Panc1 (cell line): ENCODE measurements at places on chromosomes 1 and 21. TPM values are rescaled to one million over a fixed set of nuclear protein-coding genes. Genes with fewer than 3 reads are reported as not detected.

GRCh38 chr1:166947398-166948043, 27.8 kb downstream of the ILDR2 start:
- peaks cover 24% of the 10 kb centered on the region for H3K27me3 ChIP-seq
- no peaks in the 10 kb centered on the region for H3K4me1 ChIP-seq
- no peak overlapping the region for H3K4me3 ChIP-seq
- H3K36me3 ChIP-seq: no peaks in the 10 kb centered on the region

- no peaks in the 10 kb centered on the region for H3K36me3 ChIP-seq
- H3K4me1 ChIP-seq: peaks cover 14% of the 10 kb centered on the region
- peak overlapping the region; percentile 76 for H3K27ac ChIP-seq
- no peak overlapping the region for H3K4me3 ChIP-seq
- no peak for DNase-seq
- no peaks in the 10 kb centered on the region for H3K27me3 ChIP-seq
These were observed 320.1 kb downstream of the TGFB2 start for GRCh38 chr1:218665221-218665620.

GRCh38 chr1:96236156-96236739, 485.3 kb upstream of the PTBP2 start:
- peak; percentile 43 for DNase-seq
- no peaks in the 10 kb centered on the region for H3K4me1 ChIP-seq
- H3K36me3 ChIP-seq: no peaks in the 10 kb centered on the region
- H3K27me3 ChIP-seq: no peaks in the 10 kb centered on the region
- H3K27ac ChIP-seq: no peak overlapping the region

GRCh38 chr21:42703136-42703908, 49.9 kb downstream of the PDE9A start:
- H3K27me3 ChIP-seq: no peaks in the 10 kb centered on the region
- no peak overlapping the region for H3K4me3 ChIP-seq
- no peak for DNase-seq
- no peaks in the 10 kb centered on the region for H3K36me3 ChIP-seq
- H3K27ac ChIP-seq: no peak overlapping the region

DNA sequence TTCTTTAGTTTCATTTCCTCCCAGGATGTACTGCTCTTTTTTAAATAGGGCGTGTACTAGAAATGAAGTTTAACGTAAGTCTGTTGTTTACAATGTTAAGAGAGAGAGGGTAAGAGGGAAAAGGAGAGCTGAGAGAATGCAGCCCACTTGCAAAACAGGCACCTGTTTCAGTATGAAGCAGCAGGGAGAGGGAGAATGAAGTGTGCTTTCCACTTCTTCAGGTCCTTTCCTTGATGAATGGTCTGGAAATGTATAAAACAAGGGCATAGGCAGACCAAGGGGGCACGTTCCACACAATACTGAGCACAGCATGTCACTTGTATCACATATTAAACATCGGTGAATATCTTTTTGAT, 2.0 kb downstream of the KCNA3 start:
- H3K4me3 ChIP-seq: no peak overlapping the region
- H3K36me3 ChIP-seq: no peaks in the 10 kb centered on the region
- no peak overlapping the region for H3K27ac ChIP-seq
- peaks cover 1% of the 10 kb centered on the region; the same call in 1 of the 2 replicates for H3K27me3 ChIP-seq
- DNase-seq: no peak

DNA sequence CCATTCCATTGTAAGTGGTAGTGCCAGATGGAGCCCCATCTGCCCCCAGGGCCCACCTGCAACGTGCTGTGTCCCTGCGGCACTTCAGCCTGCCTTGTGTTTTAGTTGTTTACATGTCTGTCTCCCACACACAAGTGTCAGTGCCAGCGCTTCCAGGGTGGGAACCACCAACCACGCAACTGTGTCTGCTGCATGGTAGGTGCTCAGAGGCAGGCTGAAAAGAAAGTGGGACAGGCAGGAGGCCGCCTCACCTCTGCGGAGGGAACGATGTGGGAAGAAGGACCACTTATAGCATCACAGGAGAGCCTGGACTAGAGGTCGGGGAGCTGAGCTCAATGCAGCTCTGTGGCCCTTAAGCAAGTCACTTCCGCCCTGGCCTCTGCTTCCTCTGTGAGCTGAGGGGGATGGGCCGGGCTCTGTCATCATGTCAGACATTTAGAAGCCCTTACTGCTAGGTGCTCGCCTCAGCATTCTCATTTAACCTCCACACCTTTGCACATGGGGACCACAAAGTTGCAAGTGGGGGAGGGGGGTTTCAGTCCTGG, 17.9 kb downstream of the SLC9A1 start:
- H3K36me3 ChIP-seq: no peaks in the 10 kb centered on the region
- H3K4me1 ChIP-seq: peaks cover 9% of the 10 kb centered on the region; the same call in 1 of the 2 replicates
- no peak overlapping the region for H3K4me3 ChIP-seq

GRCh38 chr21:45069711-45070110, 4.7 kb upstream of the ADARB1 start:
- DNase-seq: no peak
- no peak overlapping the region for H3K4me3 ChIP-seq
- no peak overlapping the region for H3K27ac ChIP-seq
- H3K4me1 ChIP-seq: peaks cover 4% of the 10 kb centered on the region

- no peak overlapping the region for H3K4me3 ChIP-seq
- no peak overlapping the region for H3K27ac ChIP-seq
- H3K4me1 ChIP-seq: peaks cover 9% of the 10 kb centered on the region; the same call in 1 of the 2 replicates
- no peaks in the 10 kb centered on the region for H3K27me3 ChIP-seq
- no peak for DNase-seq
- no peaks in the 10 kb centered on the region for H3K36me3 ChIP-seq
These were observed 5.3 kb upstream of the FGGY start for GRCh38 chr1:59291561-59291960.

DNA sequence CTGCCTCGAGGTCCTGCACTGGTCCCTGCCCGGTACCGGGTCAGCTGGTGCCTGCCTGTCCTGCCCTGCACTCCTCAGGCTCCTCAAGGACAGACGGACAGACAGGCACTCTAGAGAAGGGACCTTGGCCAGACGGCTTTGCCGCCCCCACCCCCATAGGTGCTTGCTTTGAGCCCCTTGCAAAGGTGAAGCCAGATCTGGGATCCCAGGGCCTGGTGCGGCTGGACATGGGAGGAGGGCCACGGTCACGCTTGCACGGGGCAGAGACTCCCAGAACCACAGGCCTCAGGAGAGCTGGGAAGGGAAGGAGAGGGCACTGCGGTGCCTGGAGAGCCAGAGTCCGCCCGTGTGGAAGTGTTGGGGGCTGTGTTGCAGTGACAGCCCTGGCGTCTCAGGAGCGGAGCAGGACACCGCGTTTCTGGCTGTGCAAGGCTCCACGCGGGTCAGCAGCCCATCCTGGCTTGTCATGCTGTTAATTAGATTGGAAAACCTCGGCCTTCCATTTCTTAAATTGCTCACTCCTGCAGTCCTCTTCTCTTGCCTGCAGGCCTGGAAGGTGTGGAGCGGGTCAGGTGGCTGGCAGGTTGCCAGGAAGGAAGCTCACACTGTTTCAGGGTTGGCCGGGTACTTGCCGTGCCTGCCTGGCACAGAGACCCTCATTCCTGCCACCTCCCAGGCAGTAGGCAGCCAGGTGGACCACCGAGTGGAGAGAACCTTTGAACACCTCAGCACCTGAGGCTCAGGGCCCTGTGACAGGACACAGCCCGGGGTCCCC, 16.3 kb downstream of the COL18A1 start:
- peak overlapping the region; percentile 11; the same call in 1 of the 2 replicates for H3K4me3 ChIP-seq
- H3K4me1 ChIP-seq: peaks cover 81% of the 10 kb centered on the region
- peak overlapping the region; percentile 93 for H3K27ac ChIP-seq
- no peak for DNase-seq
- no peaks in the 10 kb centered on the region for H3K27me3 ChIP-seq
- H3K36me3 ChIP-seq: no peaks in the 10 kb centered on the region

OR2L2 gene
- not detected for total RNA-seq

OLFML2B gene
- total RNA-seq: 1.5 TPM

ELF3 gene
- total RNA-seq: 126 TPM

ADAM30 gene
- not detected for total RNA-seq

CFAP141 gene
- total RNA-seq: not detected
